ENCODE measurements at places on chromosomes 11 and 22. TPM values are rescaled to one million over a fixed set of nuclear protein-coding genes. Genes with fewer than 3 reads are reported as not detected.

Gene TXNRD2
- total RNA-seq = 15.4 TPM

Gene DSCAML1
- 5.7 TPM for total RNA-seq

Gene RFPL2
- 1.8 TPM for total RNA-seq

Gene OR8G5
- not detected for total RNA-seq

Gene LPXN
- total RNA-seq = 1.6 TPM

Gene SH3BP1
- total RNA-seq = 37.7 TPM

Gene LGALS1
- total RNA-seq = 14.4 TPM

DNA sequence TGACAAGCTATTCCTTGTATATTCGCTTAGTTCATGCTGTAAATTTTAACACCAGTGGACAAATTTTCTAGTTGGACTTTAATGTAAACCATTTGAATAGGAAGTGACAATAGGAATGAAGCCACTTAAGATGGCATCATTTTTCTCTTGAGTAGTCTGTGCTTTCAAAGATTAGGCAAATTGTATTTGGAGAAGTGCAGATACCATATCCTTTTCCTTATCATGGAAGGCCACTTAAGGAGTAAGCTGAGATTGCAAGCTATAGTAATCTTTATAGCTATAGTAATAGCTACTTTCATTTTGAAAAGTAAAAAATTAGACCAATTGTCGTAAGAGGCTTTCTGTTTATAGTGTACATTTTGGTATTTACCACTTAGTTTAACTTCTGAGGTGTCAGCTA lies 12.8 kb downstream of the CAPRIN1 start:
- H3K27me3 ChIP-seq = no peaks in the 10 kb centered on the region
- H3K4me3 ChIP-seq = no peak overlapping the region
- peaks cover 3% of the 10 kb centered on the region for H3K4me1 ChIP-seq
- H3K27ac ChIP-seq = no peak overlapping the region
- peaks cover 73% of the 10 kb centered on the region for H3K36me3 ChIP-seq

DNA sequence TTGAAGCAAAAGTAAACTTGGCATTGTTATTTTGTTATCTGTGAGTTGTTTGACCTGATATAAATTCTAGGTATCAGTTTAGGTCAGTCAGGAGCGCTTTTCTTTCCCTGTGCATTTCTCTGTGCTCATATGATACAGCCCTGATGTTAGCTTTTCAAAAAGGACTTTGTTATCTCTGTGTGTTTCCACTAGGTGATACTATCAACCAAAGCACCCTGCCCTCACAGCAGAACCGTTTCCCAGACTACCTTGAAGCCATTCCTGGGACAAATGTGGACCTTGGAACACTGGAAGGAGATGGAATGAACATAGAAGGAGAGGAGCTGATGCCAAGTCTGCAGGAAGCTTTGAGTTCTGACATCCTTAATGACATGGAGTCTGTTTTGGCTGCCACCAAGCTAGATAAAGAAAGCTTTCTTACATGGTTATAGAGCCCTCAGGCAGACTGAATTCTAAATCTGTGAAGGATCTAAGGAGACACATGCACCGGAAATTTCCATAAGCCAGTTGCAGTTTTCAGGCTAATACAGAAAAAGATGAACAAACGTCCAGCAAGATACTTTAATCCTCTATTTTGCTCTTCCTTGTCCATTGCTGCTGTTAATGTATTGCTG lies 87.7 kb upstream of the BIRC3 start:
- H3K27ac ChIP-seq = no peak overlapping the region
- peaks cover 90% of the 10 kb centered on the region for H3K36me3 ChIP-seq
- peaks cover 4% of the 10 kb centered on the region for H3K4me1 ChIP-seq
- no peaks in the 10 kb centered on the region for H3K27me3 ChIP-seq
- no peak for DNase-seq

DNA sequence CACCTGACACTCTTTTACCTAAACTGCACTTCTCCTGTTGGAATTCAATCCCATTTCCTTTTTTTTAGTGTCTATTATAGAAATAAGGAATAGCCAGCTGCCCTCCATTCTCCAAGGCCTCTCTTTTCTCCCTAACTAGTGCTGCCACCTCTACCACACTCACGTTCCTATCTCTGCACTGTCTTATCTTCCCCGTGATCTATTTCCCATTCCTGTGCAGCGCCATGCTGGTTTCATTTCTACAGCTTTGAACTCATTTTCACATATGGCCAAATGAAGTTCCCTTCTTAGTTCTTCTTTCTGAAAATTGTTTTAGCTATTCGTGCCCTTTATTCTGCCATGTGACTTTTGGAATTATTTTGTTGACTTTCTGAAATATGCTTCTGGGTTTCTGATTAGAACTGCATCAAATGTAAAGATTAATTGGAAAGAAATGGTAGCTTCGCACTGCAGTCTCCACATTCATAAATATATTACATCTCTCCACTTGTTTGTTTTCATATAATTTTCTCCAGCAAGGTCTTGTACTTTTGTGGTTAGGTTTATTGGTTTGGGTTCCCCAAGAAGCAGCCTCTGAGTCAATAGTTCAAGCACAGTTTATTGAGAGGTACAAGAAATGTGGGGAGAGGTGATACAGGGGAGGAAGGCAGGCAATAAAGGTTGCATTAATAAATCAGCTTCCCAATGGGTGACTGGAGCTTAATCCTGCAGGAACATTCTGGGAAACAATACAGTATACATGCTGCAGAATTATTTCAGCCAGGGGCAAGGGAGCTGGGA lies 43.7 kb upstream of the DRD2 start:
- H3K27ac ChIP-seq = no peak overlapping the region
- H3K36me3 ChIP-seq = no peaks in the 10 kb centered on the region
- no peak overlapping the region for H3K4me3 ChIP-seq
- no peaks in the 10 kb centered on the region for H3K27me3 ChIP-seq
- DNase-seq = no peak

DNA sequence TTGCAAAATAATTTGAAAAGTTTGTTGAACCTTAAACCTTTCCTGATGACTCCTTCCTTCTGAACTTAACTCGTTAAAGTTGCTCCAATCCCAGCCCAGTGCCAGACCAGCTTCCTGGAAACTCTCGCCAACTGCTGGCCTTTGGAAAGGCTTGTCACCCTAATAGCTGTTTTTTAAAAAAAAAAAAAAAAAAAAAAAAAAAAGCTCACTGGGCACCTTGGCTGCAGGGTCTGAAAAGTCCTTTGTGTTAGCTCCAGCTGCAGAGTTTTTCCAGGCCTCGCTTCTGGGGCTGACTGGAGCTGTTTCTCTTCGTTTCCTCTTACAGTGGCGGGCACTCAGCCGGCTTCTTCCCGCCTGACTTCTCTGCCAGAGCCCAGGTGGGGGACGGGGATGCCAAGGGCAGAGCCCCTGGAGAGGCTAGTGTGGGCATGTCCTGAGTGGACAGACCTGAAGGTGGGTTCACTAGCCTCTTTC lies 25.1 kb downstream of the KCNQ1OT1 start:
- peak; percentile 37 for DNase-seq
- no peaks in the 10 kb centered on the region for H3K27me3 ChIP-seq
- H3K27ac ChIP-seq = no peak overlapping the region
- no peak overlapping the region for H3K4me3 ChIP-seq
- H3K36me3 ChIP-seq = peaks cover 5% of the 10 kb centered on the region

GRCh38 chr11:50098186-50098725 lies 65.6 kb downstream of the OR4C45 start:
- no peak for DNase-seq
- H3K27ac ChIP-seq = no peak overlapping the region
- no peaks in the 10 kb centered on the region for H3K4me1 ChIP-seq
- H3K27me3 ChIP-seq = no peaks in the 10 kb centered on the region
- H3K36me3 ChIP-seq = no peaks in the 10 kb centered on the region
- no peak overlapping the region for H3K4me3 ChIP-seq

DNA sequence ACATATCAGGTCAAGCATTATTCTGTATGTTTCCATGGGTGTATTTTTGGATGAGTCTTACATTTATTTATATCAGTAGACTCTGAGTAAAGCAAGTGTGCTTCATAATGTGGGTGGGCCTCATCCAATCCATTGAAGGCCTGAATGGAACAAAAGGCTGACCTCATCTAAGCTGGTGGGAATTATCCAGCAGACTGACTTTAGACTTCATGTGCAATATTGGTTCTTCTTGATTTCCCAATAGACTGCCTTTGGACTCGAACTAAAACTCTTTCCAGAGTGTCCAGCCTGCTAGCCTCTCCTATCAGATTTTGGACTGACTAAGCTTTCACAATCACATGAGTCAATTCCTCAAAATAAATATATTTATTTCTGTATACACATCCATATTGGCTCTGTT lies 116.2 kb downstream of the KIF18A start:
- DNase-seq = no peak
- no peaks in the 10 kb centered on the region for H3K4me1 ChIP-seq
- no peak overlapping the region for H3K27ac ChIP-seq
- no peak overlapping the region for H3K4me3 ChIP-seq
- H3K36me3 ChIP-seq = no peaks in the 10 kb centered on the region

- H3K27ac ChIP-seq = no peak overlapping the region
- no peak for DNase-seq
- H3K36me3 ChIP-seq = peaks cover 41% of the 10 kb centered on the region
- H3K27me3 ChIP-seq = no peaks in the 10 kb centered on the region
These were observed 29.4 kb downstream of the CCDC90B start for GRCh38 chr11:83256602-83257340.

DNA sequence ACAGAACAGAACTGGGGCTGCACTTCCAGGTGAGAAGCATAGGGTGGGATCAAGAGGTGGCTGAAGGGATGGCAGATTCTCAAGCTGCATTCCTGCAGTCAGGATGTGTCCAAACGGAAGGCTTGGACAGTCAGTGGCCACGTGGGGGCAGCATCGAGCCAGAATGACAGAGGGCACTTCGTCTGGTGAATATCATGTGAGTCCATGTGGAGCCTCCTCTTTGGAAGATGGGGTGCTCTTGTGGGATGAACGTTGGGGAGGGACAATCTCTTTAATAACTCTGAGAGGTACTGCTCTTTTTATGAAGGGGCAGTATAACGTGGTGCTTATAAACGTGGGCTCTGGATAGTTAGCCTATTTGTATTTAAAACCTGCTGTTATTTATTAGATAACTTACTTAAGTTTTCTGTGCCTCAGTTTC lies 154.9 kb upstream of the NAV2 start:
- H3K27me3 ChIP-seq = peaks cover 11% of the 10 kb centered on the region
- peaks cover 7% of the 10 kb centered on the region for H3K4me1 ChIP-seq
- H3K27ac ChIP-seq = no peak overlapping the region
- peak; percentile 97 for DNase-seq

Data from endodermal cell (in vitro differentiated cells).